H7 (cell line): ENCODE measurements at places on chromosomes 7 and 10. TPM values are rescaled to one million over a fixed set of nuclear protein-coding genes. Genes with fewer than 3 reads are reported as not detected.

DNA sequence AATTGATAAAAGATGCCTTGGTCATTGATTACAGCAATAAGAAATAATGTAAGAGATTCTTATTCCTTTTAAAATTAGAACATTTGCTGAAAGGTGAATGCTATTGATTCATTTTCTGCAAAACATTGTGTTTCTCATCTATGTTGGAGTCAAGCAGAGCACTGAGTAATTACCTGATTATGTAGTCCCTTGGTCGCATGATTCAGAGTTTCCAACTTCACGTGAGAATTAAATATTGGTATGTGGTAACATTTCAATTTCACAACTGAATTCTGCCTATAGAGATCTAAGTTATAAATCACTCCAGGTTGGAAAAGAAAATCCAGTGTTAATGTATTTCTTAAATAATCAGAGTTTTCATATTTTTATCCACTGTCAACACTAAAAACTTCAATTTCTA is 701.4 kb downstream of the PHTF2 start:
- DNase-seq = no peak

- no peak for DNase-seq
Measured at GRCh38 chr7:12110425-12110824, 100.7 kb upstream of the TMEM106B start.

DNA sequence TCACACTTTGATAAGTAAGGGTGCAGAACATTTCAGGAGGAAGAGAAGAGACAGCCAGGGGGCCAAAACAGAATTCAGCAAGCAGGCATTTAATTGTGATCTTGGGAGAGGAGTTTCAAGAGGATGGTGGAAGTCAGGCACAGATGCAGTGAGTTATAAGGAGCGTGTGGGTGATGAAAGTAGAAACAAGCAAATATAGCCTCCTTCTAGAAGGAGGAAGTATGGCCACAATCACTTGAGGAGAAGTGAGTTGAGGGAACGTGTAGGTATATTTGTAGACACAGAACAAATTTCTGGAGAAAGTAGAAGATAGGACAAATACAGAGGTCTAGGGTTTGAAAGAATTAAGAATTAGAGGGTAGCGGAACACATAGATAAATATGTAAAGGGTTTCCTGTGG is 165.8 kb downstream of the CACNB2 start:
- no peak for DNase-seq

RAMP3 gene
- total RNA-seq = 0.11 and 0.31 TPM in 2 replicates
